ENCODE measurements at places on chromosomes 5 and 9.
A peak's percentile ranks its signal among the peaks of the same experiment; 100 is the strongest.

GRCh38 chr5:1318659-1319251 lies 23.9 kb upstream of the TERT start:
- no peak for DNase-seq

- no peak for DNase-seq
These were observed 638.9 kb downstream of the RAB3C start for GRCh38 chr5:59221769-59222168.

DNA sequence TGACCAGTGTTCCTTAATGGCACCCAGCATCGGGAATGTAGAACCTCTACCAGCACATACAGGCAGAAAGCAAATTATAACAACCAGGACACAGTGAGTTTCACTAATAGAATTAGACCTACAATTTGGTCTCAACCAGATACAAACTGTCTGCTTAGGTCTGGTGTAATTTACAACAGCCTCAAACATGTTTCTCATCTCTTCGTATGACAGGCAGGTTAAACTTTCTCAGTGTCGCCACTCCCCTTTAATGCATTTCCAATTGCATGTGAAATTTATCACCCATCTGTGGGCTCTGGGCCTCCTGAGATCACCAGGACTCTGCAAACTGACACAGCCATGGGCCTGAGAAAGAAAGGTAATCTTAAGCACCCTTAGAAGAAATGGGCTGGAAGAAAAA lies 218.7 kb downstream of the DCP2 start:
- DNase-seq = no peak

GRCh38 chr5:131966551-131966950 lies 21.1 kb upstream of the MEIKIN start:
- no peak for DNase-seq

GRCh38 chr9:36893911-36894310 lies 140.2 kb downstream of the PAX5 start:
- peak; percentile 10 for DNase-seq

DNA sequence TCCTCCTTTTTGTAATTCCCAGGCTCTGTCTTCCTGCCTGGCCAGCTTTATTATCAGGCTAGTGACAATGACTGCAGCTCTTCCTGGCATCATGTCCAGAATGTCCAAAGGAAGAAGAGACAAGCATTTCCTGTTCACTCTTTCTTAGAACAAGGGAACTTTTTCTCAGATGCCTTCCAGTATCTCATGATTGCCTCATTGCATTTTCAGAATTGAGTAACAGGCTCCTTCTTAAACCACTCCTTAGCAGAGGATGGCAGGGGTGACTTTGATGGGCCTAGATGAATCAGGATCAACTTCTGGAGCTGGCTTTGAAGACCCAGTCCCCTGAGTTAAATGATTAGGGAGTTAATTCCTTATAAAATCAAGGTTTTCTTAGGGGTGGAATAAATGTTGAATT lies 92.9 kb upstream of the RASGRF2 start:
- no peak for DNase-seq

DNA sequence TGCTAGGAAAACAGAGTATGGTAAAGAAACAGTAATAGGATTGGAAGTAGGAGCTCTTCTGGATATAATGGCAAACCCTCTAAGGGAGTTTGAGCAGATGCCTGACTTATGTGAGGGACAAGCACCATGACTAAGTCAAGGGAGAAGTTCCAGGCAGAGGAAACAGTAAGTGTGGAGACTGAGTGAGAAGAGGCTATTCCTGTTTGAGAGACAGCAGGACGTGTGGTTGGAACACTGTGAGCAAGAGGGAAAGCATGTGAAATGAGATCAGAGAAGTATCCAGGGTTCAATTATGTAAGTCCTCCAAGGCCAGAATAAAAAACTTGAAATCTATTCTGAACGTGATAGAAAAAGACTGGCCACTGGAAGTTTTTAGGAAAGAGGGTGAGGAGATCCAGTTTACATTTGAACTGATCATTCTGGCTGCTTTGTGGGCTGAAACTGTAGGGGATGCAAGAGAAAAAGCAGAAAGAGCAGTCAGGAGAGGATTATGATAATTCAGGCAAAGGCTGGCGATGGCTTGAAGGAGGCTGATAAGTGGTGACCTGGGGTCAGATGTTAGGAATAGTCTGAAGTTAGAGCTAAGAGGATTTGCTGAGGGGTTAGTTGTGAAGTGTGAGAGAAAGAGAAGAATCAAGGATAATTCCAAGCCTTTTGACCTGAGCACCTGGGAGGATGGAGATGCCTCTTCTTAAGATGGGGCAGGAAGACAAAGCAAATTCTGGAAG lies 19.2 kb downstream of the DMAC1 start:
- DNase-seq = no peak

DNA sequence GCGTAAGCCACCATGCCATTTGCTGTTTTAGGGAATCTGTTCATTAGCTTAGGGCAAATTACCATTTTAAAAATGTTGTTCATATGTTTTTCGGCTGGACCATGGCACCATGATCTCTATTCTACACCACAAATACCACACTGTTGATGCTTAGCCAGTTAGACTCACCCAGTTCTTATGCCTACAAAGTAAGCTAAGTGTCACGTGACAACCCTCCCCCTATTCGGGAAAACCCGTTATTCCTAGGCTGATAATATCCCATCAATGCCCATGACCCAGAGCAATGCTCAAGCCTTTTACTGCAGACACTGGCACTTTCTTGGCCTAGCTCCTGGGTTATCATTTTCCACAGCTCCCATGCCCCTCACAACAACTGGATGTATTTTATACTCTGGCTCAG lies 280.3 kb upstream of the KLF9 start:
- no peak for DNase-seq

DNA sequence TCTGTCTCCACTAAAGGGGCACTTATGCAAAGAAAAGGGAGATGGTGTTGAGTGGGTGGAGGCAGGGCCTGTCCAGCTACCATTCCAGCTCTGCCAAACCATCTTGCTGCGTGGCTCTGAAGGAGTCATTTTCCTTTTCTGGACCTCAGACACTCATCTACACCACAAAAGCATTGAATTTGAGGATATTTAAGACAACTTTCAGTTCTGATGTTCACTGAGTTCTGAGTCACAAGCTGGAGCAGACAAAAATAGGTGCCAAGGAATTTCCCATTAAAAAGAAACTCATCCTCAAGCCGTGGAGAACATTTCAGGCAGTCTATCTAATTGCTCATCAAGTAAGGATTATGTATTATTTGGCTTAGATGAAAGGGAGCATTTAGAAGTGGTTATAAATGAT lies 195.0 kb upstream of the TBC1D2 start:
- no peak for DNase-seq

DNA sequence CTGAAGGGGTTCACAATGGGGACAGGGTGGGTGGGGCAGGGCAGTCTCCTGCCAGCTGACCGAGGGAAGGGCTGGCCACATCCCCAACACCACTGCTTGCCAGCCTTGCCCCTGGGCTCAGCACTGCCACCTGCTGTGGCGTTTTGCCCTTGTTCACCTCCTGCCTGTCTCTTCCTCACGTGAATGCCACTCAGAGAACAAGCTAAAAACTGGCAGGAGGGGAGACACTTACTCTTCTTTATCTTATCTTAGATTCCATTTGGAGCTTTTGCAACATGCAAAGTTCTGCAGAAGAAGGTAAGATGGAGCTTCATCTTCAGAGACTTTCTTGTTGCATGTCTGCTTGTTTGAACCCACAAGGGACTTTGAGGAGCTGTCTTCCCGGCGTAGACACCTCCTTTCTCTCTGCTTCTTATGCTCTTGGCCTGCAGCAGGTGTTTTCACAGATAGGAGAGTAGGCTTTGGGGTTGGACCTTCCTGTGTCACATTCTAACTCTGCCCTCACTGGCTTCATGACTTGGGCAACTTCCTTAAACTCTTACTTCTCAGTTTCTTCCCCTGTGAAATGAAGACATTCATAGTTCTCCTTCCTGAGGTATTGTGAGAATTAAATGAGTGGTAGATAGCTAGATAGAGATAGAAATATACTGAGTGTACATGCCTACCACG lies 4.1 kb downstream of the LRSAM1 start:
- DNase-seq = no peak

DNA sequence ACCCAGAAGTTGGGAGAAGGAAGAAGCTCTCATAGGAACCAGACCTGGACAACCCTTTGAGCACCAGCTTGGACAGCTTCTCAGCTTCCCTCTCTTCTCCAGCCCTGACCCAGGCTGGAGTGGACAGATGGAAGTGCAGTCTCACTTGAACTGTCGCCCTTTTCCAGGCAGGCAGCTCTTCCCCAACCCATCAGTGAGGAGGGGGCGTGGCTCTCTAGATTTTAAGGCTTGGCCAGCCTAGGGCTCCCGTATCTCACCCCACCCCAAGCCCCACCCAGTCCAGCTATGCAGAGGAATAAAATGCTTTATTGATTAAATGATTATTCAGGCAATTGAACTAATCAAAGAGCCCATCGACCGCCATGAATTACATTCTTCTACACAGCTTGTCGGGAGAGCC lies 2.2 kb downstream of the PAX5 start:
- no peak for DNase-seq

- no peak for DNase-seq
These were observed 2112.9 kb upstream of the WWC1 start for GRCh38 chr5:166178411-166179080.

DNA sequence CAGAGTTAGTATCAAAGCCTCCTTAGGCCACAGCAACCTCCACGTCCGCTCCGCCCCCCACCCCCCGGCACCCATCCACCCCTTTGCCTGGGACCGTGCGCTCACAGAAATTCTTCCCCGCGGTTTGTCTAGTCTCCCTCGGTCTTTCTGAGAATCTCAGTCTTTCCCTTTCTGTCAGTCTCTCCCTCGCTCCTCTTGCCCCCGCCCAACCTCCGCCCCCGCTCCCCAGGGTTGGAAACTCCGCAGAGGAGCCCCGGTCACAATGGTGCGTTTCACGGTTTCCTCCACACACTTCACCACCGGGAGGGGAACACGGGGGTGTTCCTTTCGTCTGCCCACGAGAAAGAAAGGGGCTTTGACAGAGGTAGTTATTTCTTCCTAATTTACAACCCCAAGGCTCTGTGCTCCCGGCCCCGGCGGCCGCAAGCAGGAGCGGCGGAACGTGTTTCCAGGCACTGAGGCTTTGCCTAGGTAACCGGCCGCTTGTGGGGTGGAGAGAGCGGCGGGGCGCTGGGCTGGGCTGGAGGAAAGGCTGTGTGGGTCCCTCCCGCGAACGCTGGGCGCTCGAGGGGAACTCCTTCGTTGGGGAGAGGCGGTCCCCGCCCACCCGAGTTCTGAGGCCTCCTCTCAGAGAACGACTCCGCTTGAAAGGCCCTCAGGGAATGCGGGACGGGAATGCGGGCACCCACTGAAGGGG lies 2.1 kb downstream of the NR4A3 start:
- peak; percentile 24 for DNase-seq

- no peak for DNase-seq
These were observed 16.1 kb downstream of the LIFR start for GRCh38 chr5:38540314-38540713.

DNA sequence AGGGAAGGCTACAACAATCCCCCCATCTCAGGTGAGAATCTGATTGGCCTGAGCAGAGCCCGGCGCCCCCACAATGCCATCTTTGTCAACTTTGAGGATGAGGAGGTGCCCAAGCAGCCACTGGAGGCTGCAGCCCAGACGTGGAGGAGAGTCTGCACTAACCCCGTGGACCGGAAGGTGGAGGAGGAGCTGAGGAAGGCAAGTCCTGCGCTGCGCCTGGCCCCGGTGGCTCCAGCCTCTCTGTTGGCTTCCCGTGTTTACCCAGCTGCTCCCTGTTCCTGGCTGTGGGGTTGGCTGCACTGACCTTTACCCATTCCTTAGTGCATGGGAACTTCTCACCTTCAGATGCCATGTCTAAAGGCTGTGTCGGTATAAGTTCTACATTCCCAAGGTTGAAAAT lies 11.0 kb upstream of the CEL start:
- DNase-seq = no peak

DNA sequence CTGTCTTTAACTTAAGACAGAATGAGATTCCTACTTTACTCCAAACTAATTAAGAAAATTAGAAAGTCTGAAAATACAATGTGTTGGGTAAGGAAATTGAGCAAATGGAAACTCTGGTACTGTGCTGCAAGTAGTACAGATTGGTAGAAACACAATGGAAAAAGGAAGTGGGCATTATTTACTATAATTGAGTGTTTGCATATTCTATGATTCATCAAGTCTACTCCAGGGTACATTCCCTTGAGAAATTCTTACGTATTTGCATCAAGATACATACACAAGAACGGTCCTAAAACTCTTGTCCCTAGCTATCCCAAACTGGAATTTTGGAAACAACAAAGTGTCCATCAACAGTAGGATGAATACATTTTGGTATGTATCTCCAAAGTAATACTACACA lies 123.5 kb upstream of the TARS1 start:
- no peak for DNase-seq

- DNase-seq = no peak
These were observed 161.8 kb downstream of the AUH start for GRCh38 chr9:91199739-91200497.

GRCh38 chr9:77546376-77546950 lies 101.7 kb downstream of the GNA14 start:
- DNase-seq = no peak

GRCh38 chr5:168612996-168613395 lies 33.8 kb upstream of the PANK3 start:
- no peak for DNase-seq

- DNase-seq = no peak
These were observed 236.6 kb downstream of the DEPDC1B start for GRCh38 chr5:60463179-60463868.

DNA sequence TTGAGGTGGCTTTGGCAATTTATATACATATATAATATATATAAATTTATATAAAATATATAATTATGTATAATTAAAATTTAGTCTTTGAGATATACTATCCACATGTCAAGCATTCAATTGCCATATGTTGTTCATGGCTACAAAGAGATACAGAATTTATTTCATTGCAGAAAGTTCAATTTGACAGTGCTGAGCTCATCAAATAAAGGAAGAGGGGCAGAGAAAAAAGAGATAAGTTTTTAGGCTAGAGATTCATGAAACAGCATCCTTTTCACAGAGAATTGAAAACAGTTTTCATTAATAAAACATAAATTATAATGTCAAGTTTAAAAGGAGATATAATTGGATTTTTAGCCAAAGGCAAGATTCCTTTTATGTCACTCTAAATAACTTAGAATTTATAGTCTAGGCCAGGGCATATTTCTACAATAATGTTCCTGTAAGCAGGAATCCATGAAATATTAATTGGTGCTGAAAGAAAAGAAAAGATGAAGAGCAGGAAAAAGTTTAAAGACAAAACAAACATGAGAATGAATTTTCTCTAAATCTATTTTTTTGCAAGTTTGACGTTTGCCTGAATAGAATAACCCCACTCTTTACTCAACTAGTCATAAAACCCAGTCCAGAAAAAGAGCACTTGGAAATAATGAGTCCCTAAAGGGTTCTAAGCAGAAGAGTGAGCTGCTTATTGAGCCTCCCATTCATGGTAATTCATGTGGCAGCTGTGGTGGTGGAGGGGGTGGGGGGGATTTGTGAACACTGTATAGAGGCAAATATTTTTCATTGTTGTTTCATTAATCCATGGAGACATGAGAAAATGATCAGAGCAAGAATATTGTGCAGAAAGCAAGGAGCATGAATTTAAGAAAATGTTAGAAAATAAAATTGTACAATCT lies 1279.5 kb downstream of the CDH12 start:
- DNase-seq = no peak

All from cerebellum (tissue), 4 donors.